RPMI7951 (cell line): ENCODE measurements at places on chromosomes 13 and 19. TPM values are rescaled to one million over a fixed set of nuclear protein-coding genes. Genes with fewer than 3 reads are reported as not detected.

The NTF4 gene
- total RNA-seq = not detected in 2 replicates

The ZNF134 gene
- total RNA-seq = 14.2 and 21.3 TPM in 2 replicates

The ZNF835 gene
- 0.24 TPM in 1 of 2 replicates, not detected in the other for total RNA-seq

DNA sequence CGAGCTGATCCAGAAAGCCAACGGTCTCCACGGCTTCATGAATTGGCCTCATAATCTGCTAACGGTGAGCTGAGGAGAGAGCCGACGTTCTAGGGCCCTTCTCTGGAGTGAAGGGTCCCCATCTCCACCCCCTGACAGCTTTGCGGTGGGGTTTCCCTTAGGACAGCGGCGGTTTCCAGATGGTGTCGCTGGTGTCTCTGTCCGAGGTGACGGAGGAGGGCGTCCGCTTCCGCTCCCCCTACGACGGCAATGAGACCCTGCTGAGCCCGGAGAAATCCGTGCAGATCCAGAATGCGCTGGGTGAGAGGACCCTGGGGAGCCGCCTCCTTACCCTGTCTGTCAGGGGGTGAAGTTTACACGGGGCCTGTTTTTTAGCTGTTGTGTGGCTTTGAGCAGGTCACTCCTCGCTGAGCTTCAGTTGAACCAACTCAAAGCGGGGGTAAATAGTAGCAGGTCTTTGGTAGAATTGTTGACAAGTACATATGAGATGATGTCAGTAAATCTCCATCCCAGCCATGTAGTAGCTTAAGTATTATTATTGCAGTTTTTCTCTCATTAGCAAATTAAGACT lies 801 bp downstream of the QTRT1 start:
- DNase-seq = peak; percentile 25

DNA sequence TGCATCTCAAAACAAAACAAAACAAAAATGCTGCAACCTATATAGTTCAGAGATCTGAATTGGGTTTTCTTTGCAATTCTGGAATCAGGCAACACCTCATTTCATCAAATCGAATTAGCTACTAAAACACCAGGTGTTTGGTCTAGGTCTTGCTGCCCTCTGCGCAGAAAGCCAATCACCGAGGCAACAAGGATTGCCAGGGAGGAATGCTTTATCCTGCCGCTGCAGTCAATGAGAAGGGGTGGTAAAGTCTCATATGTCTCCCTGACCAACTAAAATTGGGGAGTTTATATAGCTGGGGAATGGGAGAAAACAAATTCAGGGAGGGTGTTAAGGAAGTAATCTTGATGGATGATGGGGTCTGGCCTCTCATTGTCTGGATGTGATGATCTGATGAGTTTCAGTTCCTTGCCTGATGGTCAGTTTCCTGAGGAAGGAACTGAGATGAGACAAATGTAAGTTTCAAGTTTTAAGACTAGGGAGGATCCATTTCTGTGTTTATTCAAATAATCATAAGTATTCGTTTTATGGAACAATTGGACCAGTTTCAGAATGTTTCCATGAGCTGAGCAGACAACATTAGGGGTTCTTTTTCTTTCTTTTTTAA lies 5.0 kb upstream of the YJU2 start:
- no peak for DNase-seq
